G401 (cell line): ENCODE measurements at places on chromosomes 4 and X.

DNA sequence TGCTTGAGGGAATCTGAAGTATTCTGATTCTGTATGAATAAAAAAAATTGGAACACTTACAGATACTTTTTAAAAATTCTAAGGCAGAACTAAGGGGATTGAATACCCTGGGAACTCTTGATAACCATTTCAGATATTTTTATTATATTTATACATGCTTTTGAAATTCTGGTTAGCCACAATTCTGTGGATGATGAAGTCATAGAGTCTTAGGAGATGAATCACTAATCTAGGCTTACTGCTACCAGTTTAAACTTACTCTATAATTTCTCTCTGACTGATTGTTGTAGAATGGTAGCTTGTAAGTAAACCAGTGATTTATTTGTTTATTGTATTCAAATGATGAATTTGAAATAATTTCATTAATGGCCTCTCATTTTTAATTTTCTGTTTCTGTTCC, 11.4 kb upstream of the SLAIN2 start:
- no peak for DNase-seq

- DNase-seq = peak; percentile 7
These were observed 58.4 kb downstream of the DCUN1D4 start for GRCh38 chr4:51901363-51901762.

DNA sequence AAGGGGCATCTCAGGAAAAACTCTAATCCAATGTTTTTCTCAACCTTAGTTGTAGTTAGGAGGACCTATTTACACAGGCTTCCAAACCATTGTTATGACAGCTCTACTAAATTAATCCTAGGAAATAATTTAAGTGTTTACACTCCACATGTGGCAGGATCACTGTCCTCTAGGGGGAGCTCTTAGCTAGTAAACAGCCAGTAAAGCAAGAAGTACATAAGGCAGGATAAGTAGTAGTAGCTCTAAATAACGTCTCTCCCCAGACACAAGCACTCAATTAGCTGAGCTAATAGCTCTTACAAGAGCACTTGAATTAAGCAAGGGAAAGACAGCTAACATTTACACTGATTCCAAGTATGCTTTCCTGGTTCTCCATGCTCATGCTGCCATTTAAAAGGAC, 37.3 kb downstream of the NUDT11 start:
- peak; percentile 3 for DNase-seq

- peak; percentile 12 for DNase-seq
These were observed 9.1 kb downstream of the LAMTOR3 start for GRCh38 chr4:99885063-99885664.
